ENCODE measurements at places on chromosomes 4 and X.

- no peak for DNase-seq
These were observed 479.3 kb upstream of the PCDH10 start for GRCh38 chr4:132669786-132670185.

- DNase-seq: no peak
These were observed 4.7 kb upstream of the FATE1 start for GRCh38 chrX:151711154-151711553.

DNA sequence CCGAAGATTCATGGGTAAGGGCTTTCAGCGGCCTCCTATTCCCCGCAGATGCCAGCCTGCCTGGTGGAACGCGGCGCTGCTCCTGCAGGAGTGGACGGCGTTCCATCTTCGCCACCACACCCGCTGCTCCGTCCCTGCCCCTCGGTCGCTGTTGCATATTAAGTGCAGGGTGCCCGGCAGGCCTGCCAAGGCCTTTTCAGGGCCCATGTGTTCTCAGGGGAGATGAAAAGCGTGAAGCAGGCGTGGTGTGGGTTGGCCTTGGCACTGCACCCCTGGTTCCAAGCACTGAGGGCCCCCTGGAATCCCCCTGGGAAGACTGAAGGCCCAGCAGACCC lies 52.0 kb downstream of the SORCS2 start:
- DNase-seq: no peak

DNA sequence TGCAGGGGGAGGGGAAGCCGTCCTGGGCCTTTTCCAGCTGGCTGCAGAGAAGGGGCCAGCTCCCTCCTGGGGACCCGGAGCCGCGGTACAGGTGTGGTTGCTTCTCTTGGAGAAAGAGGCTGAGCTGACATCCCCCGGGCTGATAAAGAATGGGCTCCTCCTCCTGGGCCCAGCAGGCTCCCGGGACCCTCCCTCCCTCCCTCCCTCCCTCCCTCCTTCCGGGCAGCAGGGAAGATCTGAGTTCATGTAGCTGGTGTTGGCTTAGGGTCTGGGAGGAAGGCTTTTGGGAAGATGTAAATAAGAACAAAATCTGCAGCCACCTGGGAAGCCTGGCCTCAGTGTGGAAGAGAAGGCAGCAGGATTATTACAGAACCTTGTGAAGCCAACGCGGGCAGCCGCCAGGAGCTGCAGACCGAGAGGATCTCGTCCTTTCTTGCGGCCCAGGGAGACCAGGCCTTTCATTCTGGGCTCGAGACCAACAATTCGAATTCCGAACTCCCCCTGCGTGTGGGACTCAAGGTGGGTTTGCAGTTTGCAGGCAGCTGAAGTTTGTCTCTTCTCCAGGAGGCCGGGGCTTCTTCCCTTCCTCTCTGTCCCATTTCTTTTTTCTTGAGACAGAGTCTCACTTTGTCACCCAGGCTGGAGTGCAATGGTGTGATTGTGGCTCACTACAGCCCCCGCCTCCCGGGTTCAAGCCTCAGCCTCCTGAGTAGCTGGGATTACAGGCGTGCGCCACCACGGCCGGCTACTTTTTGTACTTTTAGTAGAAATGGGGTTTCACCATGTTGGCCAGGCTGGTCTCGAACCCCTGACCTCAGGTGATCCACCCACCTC lies at the start of gene PLCXD1:
Gene PLCXD1, plus strand, starts transcription at position 216 of the 834 bp plus-strand sequence. CDS start 2,807 bp downstream, outside the sequence.
- no peak for DNase-seq

DNA sequence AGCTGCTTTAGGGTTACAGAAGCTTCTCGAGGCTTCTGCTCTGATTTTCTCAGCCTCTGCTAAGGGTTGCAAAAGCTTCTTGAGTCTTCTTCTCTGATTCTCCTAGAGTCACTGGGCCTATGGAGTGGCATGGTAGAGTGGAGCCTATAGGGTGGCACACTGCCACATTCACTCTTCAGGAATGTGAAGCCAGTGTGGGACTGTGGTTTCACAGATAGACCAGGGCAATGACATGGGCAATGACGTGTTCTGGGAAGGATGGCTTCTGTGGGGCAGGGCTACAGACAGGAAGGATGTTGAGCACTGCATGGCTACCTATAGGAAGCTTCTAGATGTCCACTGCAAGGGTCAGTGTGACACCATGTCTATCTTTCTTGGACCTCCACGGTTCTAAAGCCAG lies 11.0 kb upstream of the MAMLD1 start:
- no peak for DNase-seq

DNA sequence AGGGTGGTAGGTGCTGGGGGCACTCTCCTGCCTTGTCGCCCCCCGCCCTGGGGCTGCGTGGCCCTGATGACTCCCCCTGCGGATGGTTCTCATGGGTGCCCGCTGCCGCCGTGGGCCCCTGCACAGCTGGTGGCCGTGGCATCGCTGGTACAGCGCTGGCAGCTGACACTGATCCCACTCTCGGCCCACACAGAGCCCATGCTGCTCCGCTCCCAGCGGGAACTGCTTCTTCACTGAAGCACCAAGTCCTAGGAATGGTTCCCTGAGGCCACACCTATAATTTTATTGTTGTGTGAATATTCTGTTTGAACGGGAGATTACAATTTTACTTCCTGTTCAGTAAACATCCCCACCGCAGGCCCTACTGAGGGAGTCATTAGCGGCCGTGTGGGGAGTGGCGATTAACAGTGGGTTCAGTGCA lies 138.6 kb upstream of the NKX1-1 start:
- DNase-seq: no peak
